ENCODE measurements at places on chromosomes 1 and 21.

GRCh38 chr1:225919906-225920305, 4.1 kb downstream of the PYCR2 start:
- no peak for DNase-seq

DNA sequence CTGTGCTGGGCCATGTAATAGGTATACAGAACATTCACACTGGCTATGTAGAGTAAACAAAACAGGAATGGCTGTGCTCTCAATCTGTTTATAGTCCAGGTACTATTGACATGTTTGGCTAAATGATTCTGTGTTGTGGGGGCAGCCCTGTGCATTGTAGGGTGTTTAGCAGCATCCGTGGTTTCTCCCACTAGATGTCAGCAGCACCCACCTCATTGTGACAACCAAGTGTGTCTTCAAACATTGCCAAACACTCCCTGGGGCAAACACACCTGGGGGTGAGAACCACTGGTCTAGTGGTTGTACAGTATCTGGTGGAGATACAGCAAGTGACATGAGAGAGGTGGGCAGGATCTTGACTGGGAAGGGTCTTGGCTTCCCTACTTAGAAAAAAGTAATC, 80.4 kb upstream of the SPATA6 start:
- DNase-seq, result no peak

DNA sequence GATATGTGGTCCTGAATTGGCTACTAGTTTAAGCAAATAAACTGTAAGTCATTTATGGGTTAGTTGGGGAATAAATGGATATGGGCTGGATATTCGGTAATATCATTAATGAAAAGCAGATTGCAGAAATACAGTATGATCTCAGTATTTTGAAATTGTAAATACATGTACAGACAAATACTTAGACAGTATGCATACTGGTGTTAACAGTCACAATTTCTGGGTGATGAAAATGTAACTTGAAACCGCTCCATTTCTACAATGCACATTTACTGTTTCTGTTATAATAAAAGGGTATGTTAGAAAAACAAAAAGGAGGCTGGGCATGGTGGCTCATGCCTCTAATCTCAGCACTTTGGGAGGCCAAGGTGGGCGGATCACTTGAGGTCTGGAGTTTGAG, 28.0 kb downstream of the BLZF1 start:
- no peak for DNase-seq

DNA sequence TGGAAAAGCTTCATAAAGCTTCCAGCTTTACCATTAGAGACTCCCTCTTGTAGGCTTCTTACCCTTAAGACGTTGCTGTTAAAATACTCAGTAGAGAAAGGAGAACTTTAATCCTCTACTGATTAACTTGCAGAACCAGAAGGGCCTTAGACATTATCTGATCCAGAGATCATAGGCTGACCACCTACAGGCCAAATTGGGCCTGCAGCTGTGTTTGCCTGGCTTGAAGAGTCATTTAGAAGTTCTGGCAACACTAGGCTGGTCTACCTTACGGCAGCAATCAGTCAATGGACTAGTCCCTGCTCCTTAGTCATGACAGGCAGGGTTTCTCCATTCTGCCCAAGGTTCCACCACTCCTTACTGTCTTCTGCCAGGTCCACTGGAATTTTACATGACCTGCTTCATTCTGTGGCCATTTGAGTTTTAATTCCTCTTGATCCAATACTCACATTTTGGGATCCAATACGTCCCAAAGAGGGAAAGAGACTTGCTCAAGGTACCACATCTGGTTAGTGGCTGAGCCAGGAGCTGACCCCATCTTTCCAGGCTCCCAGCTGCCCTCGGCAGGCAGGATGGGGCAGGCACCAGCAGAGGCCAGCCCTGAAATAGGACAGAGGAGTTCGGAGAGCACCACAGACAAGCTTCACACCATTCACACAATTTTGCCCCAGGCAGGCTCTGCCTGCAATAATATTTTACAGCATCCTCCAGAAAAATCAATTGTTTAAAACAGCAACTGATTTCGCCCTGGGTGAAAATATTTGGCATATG, 96.8 kb downstream of the TNR start:
- no peak for DNase-seq

GRCh38 chr1:181115368-181115684, 26.8 kb downstream of the IER5 start:
- DNase-seq, result no peak

GRCh38 chr1:214476986-214477870, 74.2 kb downstream of the PTPN14 start:
- DNase-seq, result no peak

DNA sequence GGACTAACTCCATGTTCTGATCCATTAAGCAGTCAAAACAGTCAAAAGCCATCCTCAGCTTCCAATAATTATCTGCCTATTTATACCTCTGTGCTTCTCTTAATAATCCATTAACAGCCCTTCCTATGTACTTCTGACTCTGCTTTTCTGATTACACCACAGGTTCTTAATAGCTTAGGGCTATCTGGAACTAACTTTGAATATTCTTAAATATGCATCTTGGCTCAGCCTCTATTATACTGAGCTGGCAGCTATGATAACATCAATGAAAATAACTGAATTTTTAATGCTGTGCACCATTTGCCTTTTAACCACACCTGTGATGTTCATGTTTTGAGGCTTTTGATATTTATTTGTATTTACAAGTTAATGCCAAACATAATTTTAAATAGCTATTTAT, 175.9 kb downstream of the DPYD start:
- DNase-seq, result no peak

DNA sequence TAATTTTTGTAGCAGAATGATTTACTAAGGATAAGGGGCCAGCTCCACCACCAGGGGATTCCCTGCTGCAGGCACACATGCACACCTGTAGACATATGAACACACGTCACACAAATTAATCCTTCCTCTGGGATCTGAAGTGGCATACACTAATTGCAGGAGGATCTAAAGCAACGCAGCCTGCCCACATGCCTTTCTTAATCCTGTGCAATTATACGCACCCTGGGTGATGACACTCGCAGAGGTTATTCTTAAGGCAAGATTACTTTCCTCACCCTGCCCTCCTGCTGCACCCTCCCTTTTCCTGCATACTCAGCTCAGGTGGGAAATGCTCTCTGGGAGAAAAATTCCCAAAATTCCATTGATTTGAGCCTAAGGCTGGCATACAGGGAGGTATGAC, 7.5 kb upstream of the LORICRIN start:
- DNase-seq, result no peak

DNA sequence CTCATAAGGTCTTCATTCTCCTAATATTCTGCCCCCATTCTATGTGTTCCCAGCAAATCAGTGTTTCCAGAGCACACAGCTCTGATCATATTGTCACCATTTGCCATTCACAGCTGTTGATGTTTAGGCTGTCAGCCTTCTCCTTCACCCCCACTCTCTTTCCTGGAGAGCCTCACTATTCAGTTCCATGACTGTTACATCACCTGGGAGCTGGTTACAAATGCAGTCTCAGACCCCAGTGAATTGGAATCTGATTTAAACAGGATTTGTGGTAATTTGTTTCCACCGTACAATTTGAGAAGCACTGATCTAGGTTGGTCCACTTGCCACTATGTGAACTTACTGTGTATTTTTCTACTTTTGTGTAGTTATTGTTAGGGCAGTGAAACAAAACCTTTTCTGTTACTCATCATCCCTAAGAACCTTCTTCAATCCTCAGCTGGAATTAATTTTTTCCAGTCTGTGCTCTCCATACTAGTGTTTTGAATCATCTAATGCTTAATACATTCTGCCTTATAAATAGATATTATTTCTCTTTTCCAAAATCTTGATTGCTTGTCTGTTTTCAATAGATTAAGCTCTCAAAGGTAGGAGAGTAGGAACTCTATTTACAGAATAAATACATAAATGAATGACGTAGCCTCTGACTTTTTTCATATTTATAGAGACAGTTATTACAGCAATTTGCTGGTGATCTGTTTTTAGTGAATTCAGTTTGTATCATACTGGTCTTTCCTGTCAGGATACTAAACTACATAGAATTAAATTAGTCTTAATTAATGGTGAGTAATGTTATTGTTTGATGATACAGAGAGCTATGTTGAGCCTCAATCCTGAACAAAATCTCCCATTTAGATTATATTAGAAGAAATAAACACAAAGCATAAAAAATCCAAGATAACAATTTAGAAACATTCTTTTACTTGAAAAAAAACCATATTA, 8.1 kb downstream of the SNX7 start:
- no peak for DNase-seq

DNA sequence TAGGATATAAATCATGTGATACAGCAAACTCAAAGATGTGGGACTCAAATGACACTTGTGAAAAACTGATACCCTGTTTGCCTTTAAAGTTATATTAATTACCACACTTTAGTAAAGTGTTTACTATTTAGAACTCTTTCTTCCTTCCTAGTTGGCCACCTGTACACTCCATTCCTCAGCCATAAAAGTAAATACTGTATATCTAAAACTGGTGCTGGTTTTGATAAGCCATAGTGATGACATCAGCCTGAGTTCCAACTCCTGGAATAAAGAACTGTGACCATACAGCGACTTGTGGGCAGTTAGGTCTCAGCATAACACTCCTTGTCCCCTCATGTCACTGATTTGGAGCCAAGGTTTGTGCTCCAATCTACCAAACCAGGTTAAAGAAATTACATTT, 2.8 kb downstream of the PTGER3 start:
- DNase-seq, result no peak

GRCh38 chr1:214006845-214007244, 19.1 kb downstream of the PROX1 start:
- no peak for DNase-seq

DNA sequence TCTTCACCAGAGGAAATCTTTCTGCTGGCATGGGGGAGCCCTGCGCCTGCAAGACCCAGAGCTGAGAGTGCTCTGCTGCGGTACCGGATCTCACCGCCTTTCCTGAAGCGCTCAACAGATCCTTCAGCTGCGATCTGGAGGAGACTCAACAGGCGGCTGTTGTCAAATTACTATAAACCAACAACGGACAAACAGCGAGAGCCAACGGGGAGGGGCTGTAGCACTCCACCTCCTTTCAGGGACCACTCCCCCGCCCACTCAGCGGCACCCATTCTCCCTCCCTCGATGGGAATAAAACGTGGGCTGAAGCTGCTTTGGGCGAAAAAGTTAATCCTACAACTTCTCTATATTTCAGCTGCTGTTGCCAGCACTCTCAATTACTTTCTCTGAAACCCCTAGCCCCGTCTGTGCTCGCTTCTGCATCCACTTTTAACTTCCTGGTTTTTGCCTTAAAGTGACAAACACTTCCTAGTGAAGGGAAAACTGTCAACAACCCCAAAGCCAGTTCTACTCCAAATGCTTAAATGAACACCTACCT, at the start of gene FMO5:
Gene FMO5 (minus strand): TSS at position 147 of the 538 bp plus-strand sequence. CDS start 310 bp downstream, outside the sequence.
- DNase-seq, result peak; percentile 10

DNA sequence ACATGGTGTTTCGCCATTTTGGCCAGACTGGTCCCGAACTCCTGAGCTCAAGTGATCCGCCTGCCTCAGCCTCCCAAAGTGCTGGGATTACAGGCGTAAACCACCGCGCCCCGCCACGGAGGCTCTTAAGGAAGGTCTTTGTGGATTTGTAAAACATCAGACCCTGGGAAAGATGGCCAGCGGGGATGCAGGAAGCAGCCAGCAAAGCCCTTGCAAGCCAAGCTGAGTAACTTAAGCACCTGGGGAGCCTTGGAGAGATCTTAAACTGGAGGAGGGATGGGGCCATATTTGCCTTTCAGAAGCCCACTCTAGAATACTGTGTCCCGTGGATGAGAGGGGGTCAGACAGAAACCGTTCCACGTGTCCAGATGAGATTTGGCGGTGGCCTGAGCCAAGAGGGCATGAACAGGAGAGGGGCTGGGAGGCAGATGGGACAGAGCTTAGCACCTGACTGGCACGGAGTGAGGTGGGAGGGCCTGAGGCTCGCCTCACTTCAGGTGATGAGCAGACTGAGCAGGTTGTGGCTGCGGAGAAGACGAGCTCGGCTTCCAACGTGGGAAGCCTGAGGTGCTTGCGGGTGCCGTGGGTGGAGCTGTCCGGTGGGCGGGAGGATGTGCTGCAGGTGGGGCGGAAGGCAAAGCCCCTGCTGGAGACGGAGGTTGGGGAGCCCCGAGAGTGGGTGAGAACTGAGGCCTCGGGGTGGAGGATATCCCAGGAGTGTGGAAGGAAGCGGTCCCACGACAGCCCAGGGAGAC, 11.7 kb downstream of the C1orf216 start:
- no peak for DNase-seq

DNA sequence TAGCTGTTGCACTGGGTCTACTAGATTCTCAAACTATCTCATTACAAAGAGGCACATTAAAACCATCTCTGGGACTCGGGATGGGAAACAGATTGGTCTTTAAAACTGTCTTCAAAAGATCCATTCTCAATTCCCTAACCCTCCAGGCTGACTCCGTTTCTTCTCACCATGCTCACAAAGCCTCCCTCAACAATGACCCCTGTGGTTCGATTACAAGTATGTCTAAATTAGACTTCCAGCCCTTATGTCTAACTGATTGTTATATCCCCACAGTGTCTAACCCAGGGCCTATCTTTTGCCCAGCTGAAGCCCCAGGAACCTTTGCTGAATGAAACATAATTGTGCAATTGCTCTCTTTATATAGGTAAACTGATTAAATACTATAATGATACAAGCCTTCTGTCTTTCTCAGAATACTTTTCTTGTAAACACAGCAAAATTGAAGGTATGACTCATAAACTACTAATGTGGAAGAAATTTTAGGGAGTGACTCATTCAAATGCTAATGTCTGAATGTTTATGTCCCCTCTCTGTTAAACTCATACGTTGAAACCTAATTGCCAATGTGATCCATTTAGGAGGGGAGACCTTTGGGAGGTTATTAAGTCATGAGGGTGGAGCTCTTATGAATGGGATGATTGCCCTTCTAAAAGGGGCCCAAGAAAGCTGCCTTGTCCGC, 65.6 kb upstream of the DAB1 start:
- DNase-seq, result no peak

- DNase-seq, result no peak
Observed at GRCh38 chr1:90711696-90712095, 5.4 kb downstream of the BARHL2 start.

GRCh38 chr1:210259561-210259960, 27.0 kb downstream of the SERTAD4 start:
- DNase-seq, result no peak

DNA sequence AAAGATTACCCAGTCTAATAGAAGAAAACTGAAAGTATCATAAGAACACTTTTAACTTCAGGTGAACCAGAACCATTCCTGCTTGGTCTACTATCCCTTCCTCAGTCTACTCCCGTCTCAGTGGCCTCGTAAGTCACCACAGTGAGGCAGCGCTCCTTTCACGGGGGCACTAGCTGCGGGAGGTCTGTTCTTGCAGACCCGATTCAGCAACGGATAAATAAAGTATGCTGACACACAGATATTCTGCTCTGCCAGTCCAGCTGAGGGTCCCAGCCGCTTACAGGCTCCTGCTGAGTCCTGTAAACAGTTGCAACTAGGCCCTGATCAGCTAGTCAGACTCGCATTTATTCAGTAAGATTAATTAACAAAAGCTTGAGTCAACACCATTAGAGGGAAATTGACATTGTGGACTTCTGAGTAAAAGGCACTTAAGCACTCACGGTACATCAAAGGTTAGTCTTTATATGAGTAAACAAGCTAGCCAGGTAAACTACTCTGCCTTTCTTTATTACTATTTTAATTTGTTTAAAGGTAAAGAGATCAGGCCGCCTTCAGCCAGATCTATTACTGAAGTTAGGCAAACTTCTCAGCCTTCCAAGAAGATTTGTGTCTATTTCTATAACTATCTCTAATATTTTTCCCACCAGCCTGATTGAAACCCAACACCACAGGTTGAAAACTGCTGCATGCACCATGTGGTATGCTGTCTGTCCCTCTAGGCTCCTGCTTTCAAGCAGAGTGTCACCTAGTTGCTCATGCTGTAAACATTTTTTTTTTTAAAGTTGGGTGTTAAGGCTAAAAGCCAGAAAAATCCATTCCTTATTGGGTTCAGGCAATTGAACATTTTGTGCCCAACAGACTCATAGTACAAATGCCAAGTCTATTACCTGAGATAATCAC, 87.7 kb downstream of the INTS7 start:
- DNase-seq, result no peak

All from activated CD8-positive, alpha-beta memory T cell treated with anti-CD3 and anti-CD28 coated beads for 1 hour (primary cell).